ENCODE measurements at places on chromosomes 12 and 14. TPM values are rescaled to one million over a fixed set of nuclear protein-coding genes. Genes with fewer than 3 reads are reported as not detected.
A peak's percentile ranks its signal among the peaks of the same experiment; 100 is the strongest.

DNA sequence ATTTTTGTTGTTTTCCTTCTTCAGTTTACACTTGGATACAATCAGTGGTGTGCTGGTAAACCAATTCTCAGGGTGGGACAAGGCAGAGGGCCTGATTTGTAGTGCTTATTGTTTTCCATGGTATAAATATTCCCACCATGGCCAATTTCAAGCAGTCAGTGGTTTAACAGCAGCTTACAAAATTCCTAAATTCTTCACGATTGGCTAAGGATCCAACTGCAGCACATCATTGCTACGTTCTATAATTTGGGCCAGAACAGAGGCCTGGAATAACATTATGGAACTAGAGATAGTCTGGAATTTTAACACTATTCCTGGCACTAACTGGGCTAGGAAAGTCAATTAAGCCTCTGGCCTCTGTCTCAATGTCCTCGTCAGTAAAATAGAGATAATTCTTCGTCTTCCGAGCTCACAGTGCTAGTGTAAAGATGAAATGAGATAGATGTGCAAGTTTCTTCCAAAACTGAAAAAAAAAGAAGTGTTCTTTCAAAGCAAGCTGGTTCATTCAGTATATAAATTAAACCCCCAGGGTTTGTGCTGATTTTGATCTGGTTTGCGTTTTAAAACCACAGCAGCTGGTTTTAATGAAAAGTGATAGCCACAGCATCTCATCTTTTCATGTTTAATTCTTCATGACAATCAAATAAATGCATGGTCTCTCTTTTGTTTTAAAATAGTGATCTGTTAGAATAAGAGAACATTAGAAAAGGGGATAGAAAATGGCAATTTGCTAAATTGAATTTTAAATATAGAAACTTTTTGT lies 104.1 kb downstream of the EPS8 start:
- DNase-seq, result no peak

GRCh38 chr14:55125403-55125802 lies 3.6 kb upstream of the LGALS3 start:
- peak; percentile 69 for DNase-seq

- no peak for DNase-seq
Measured at GRCh38 chr12:80977346-80977745, 39.6 kb upstream of the LIN7A start.

Gene DBX2
- total RNA-seq, result 0.24 TPM

Gene RFLNA
- 0.19 TPM for total RNA-seq

Gene CDKN3
- total RNA-seq, result 4.7 TPM

DNA sequence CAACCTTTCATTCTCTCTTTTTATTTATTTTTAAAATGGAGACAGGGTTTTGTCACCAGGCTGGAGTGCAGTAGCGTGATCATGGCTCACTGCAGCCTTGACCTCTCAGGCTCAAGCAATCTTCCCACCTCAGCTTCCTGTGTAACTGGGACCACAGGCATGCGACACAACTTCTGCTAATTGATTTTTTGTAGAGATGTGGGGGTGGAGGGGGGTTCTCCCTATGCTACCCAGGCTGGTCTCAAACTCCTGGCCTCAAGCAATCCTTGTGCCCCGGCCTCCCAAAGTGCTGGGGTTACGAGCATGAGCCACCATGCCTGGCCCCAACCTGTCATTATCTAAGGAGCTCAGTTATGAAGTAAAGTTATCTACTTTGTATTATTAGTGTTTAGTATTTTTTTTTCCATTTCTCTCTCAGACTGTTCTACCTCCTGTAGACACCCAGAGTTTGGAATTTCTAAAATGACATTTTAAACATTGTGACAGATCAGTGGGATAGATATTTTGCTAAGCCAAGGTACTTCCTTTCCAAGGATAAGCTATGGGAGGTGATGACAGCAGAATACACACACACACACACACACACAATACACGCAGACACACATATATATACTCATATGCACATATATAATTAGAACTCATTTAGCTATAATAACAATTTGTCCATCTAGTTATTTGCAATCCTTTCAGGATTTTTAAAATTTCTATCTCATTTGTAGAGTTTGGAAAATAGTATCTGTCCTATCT lies 2.1 kb upstream of the USP44 start:
- DNase-seq, result no peak

DNA sequence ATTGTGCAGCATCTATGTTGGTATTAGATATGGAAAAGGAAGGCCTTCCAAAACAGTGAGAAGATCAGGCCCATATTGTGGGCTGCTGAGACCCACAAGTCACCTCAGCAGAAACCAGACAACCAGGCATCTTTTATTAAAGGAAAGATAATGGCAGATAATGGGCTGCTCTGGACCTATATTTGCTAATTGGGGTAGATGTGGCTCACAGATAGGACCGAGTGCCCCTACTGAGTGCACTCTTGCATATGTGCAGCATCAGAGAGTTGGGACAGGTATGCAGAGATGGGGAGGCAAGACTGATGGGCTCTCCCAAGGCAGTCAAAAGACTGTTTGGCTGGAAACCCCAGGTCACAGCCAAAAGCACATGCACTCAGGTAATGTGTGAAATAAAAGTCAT lies 149.8 kb upstream of the GZMB start:
- DNase-seq, result no peak

DNA sequence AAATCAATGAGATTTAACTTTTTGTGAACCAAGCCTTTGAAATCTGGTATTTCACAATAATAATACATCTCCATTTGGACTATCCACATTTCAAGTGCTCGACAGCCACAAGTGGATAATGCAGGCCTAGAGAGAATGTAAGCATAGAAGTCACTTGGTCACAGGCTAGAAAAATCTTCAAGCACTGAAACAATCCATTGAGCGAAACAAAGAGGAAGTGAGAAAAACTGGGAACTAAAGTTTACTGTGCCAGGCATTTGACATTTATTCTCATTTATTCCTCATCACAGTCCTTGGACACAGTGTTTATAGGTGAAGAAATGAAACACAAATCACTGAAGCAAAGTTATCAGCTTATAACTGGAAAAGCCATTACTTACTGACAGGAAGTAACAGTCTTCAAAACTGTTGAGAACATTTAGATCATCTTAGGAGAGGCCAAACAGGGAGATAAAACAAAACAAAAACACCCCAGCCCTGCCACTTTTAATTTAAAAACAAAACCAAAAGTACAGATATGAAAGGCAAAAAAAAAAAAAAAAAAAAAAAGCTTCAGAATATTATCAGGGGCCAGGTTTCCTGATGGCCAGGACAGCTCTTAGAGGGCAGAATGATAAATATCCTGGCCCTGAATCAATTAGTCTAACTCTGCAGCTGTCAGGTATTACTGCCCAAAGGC lies 29.2 kb downstream of the GNS start:
- DNase-seq, result no peak

DNA sequence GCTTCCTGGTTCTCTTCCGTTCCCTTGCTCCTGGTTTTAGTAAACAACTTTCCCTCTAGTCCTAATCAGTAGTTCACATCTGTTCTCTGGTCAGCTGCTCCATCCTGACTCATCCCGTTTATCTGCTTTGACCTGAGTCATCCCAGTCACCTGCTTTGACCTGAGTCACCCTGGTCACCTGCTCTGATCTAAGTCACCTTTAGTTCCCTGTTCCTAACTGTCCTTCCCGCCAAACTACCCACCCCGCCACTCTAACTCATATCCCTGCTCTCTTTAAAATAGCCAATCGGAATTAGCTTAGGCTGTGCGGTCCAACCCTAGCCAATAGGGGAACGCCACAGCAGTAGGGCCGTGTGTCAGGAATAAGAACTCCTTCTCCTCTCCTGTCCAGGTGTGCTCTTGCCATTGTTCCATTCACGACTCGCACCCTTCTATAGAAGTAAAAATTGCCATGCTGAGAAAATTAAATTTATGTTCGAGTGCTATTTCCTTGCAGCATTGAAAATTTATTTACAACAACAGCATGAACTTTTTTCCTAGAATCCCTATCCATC lies 3.1 kb upstream of the ANKRD33 start:
- no peak for DNase-seq

DNA sequence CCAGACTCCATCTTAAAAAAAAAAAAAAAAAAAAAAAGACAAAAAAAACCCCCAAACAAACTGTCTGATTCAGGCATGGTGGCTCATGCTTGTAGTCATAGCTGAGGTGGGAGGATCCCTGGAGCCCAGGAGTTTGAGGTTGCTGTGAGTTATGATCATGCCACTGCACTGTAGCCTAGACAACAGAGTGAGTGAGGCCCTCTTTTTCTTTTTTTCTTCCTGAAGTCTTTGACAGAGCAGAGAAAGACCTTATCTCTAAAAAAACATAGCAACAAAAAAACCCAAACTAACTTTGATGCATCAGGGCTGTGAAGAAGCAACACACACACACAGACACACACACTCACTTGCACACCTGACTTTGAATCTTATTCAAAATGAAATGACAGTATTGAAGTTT lies 7.7 kb upstream of the AMN1 start:
- DNase-seq, result no peak

DNA sequence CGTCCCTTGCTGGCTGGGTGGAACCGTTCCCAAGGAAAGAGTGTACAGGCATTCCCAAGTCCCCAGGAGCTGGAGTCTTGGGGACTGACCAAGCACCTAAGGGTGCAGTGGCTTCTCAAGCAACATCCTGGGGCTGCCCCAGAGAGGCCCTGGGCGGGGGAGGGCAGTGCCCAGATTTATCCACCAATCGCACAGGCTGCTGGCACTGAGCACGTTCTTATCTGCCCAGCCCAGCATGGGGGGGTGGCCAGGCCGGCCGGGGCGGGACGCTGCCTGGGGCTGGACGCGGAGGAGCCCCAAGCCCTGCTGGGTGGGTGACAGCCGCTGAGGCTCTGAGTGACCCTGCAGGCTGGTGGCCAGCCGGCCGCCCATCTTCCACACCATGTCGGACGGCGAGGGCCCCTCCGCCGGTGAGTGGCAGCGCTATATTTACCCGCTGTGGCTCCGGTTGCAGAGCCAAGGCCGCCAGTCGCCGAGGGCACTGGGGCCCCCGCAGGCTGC lies 53.4 kb downstream of the CYP46A1 start:
- no peak for DNase-seq

DNA sequence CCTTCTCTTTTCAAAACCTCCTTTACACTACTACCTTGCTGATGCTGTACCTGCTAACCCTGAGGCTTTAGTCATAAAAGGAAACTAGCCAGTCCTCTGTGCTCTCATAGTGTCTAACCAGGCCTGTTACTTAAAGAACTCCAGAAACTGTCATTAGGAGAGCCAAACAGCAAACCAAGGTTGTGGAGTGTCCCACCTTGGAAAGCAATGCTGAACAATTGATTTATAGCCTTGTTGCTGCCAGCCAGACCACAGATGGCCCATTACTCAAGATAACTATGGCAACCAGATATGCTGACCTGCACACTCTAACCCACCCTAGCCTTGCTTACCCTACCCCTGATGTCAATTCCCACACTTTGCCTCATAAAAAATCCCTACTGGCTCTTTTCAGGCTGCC lies 26.5 kb upstream of the BCAT1 start:
- no peak for DNase-seq

DNA sequence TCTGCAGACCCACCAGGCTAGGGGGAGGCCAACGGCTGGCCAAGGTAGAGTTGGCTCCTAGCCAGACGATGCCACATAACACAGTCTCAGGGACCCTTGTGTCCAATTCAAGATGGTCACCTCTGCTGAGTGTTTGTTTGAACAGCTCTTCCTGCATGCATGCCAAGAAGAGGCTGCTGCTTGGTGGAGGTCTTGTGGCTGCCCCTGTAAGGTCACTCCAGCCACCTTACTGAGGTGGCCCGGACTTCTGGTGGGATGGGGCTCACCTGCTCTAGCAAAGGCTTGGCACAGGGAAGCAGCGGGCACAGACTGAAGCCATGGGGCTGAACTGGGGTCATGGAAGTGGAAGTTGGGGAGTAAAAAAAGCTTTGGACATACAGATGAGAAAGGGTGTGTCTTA lies 210.3 kb downstream of the GLT1D1 start:
- DNase-seq, result no peak

Gene MYH6
- total RNA-seq, result 3,910 TPM

DNA sequence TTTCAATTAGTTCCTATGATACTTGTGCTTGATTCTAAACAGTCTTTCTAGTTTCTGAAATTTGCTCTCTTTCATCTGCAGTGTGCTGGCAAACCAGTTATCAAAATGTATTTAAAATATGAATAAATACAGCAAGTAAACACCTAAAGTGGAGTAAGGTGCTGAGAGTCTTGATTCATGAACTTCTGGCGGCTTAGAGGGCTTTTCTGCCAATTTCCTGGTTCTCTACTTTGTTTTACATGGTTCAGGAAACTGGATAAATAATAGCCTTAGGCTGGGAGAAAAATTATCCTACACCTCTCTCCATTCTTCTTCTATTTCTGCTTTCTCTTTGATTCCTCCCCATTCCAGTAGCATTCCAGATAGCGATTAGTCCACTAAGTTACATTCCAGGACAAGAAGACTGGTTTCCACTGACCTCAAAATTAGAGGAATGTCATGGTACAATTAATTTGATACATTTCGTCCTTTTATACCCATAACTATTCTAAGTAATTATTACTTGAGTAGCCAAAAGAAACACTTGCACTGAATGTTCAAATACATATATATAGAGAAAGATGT lies 14.9 kb downstream of the ATP2B1 start:
- DNase-seq, result no peak

GRCh38 chr14:50064993-50065392 lies 51.4 kb downstream of the VCPKMT start:
- DNase-seq, result no peak

DNA sequence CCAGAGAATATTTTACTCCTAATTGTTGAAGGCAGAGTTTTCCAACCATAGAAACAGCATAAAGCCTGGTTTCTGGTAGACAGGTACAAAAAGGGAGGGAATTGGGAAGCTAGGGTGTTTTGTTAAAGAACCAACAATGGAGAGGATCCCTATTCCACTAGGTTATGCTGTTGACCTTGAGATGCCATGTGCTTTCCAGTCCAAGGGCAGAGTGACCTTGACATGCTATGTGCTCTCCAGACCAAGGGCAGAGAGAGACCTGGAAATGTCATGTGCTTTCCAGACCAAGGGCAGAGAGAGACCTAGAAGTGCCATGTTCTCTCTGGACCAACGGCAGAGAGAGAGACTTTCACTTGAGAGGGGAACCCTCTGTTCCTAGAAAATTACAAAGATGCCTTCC lies 1043.8 kb upstream of the FBXO33 start:
- DNase-seq, result no peak

GRCh38 chr12:76069339-76069738 lies 15.1 kb downstream of the NAP1L1 start:
- no peak for DNase-seq

GRCh38 chr14:50087341-50088116 lies 28.8 kb downstream of the VCPKMT start:
- DNase-seq, result no peak

DNA sequence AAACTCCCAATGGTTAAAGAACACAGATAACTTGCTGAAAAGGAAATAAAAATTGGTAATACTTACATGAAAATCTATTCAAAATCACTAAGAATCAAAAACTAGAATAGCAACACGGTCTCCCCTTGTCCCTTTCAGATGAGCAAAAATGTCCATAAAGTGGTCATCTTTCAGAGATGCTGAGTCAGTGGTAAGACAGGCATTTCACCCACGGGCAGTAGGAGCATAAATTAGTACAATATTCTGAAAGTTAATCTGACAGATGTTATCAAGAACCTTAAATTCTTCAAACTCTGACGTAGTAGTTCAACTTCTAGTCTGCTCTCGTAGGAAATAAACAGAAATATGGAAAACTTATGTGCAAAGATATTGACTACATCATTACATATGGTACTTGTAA lies 33.1 kb upstream of the GNPNAT1 start:
- no peak for DNase-seq

Gene SYT10
- not detected for total RNA-seq

Measured in Right ventricle myocardium inferior (tissue), 1 donor.